Femur (tissue), 1 donor: ENCODE measurements at places on chromosomes 5 and 9.

DNA sequence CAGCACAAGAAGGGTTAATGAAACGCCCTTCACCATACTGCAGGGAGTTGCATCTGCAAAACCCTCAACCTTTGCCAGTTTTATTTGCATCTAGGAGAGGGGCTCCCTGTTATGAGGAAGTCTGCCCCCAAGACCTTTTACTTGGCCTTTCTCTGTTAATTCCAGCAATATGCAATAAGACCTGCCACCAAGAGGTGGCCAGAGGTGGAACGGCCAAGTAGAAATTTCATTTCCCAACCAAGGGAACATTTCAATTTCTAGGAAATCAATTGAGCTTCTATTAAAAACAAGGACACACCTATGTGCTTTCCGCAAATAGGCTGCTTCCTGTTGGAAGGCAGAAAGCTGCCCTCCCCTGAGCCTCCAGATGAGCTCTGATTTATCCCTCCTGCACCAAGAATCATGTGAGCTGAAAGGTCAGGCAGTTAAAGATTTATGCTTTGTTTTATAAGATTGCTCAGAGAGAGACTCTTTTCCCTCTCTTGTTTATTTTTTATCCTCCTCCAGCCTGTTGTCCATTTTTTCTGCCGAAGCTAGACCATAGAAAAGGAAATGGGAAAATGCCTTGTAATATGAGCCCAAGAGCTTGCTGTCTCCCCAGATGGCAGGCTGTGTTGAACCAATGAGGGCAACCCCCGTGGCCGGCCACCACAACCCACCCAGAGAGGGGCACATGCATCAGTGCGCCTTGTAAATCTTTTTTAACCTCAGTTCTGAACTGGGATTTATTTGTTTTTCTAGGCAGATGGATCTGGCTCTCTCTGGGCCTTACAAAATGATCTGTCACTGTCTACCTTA lies 572.8 kb downstream of the TLE1 start:
- peak; percentile 43 for DNase-seq

GRCh38 chr5:77560677-77561263 lies 68.7 kb upstream of the WDR41 start:
- DNase-seq: no peak

GRCh38 chr5:135064235-135064570 lies 30.2 kb upstream of the PITX1 start:
- no peak for DNase-seq

- DNase-seq: no peak
Measured at GRCh38 chr5:115184770-115185169, 15.1 kb upstream of the TRIM36 start.

- DNase-seq: peak; percentile 76
Measured at GRCh38 chr9:72362680-72363139, 2.3 kb downstream of the ZFAND5 start.

DNA sequence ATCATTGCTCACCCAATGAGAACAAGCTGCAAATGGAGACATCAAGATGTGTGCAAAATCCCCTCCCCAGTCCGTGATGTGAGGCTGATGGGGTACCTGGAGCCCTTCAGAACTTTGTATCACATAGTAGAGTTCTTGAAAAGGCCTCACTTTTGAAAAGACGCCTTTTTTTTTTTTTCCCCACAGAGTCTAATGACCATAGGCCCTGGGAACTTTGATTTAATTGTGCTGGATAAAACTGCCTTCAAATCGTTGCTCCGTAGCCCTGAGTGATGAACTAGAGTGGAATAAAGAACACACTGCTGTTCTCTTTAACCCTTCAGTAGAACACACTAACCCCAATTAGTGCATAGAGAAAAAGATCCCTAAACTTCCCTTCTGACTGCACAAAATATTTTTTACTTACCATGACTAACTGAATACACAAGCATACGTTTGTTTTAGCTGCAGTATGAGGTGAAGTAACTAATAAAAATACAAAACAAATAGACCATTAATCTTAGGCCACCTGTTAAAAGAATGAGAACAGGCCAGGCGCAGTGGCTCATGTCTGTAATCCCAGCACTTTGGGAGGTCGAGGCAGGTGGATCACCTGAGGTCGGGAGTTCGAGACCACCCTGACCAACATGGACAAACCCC lies 15.1 kb downstream of the PSAT1 start:
- no peak for DNase-seq

GRCh38 chr5:12125895-12126294 lies 221.6 kb upstream of the CTNND2 start:
- no peak for DNase-seq

GRCh38 chr5:122067390-122067789 lies 10.7 kb downstream of the LOX start:
- no peak for DNase-seq

DNA sequence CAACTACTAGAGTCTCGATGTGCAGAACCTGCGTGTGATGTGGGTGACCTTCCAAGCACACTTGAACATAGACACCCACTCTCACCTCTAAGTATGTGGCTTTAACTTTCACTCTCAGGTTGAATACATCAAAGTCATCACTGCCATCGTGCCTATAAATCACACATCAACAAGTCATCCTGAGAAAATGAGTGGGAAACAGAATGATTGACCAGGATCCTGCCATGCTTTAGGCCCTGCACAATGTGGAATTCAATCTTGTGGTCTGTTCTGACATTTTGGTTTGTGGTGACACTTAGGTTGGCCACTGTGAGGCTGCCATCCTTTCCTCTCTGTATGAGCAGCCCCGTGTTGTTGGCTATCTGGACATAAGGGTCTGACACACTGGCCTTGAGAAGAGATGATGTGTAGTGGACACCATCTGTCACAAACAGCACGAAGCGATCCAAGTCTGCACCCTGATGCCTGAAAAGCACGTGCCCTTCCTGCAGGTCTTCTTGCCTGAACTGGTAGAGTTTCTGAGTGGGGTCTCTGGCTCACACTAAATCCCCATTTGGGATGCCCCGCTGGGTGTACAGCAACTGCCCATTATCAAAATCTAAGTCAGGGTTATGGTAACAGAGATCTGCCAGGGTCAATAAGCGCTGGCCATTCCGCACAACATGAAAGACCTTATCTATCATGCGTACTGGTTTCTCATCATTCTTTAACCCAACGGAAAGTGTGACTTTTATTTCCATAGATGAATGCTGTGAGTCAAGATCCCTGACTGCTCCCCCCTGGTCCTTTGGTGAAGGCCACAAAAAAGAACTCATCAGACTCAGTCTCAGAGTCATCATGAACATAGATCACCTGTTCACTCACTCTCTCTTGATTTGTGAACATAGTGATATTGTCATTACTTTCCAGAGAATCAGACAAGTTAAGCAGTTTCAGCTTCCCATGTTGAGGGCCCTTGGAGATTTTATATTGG lies 116.6 kb downstream of the ESM1 start:
- DNase-seq: no peak

DNA sequence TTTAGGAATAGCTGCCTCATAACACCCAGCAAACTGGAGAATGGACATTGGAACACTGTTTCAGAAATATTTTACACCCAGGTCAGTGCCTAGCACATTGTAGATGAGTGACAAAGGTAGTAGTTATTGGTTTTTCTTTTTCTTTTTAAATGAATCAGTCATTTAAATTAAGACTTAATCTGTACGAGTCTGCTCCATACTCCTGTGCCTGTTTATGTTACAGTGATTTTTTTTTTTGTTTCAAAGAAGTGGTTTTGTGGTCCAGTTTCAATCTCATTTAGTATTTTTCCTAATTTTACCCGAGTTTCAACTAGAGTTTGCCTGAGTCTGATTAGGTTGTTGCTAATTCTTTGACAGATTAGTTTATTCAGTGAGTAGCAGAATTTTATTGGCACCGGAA lies 16.2 kb downstream of the LMNB1 start:
- DNase-seq: no peak

GRCh38 chr5:65734921-65735320 lies 12.9 kb downstream of the NLN start:
- DNase-seq: no peak

GRCh38 chr5:360257-361027 lies 38.9 kb downstream of the AHRR start:
- no peak for DNase-seq

DNA sequence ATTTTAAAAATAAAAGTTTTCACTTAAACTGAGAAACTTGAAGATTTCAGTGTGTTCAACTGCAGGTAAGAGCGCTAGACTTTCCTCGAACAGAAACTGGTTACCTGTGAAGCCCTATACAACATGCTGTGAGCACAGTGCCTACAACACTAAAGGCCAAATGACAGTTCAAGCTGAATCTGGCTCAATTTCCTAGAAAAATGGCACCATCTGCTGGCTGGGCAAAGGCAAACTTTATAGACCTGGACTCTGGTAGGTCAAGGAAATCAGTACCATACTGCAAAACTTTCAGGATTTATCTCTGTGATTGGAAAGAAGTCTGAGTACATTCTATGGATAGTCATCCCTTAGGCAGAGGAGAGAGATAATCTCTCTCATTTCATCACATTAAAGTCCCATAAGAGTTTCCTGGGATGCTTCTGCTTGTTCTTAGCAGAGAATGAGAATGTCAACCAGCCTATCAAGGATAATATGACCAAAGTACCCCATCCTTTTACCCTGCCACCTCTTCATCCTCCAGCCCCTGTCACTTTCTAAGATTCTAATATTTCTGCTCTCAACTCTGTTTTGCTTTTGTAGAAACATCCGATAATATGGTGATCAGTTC lies 31.8 kb upstream of the FOXB2 start:
- no peak for DNase-seq

GRCh38 chr5:15074651-15075050 lies 203.1 kb upstream of the ANKH start:
- DNase-seq: no peak

GRCh38 chr9:1978941-1979340 lies 36.2 kb upstream of the SMARCA2 start:
- peak; percentile 28 for DNase-seq

GRCh38 chr5:175837171-175837699 lies 34.1 kb upstream of the CPLX2 start:
- DNase-seq: no peak

GRCh38 chr5:5314166-5314565 lies 108.3 kb upstream of the ICE1 start:
- DNase-seq: no peak

DNA sequence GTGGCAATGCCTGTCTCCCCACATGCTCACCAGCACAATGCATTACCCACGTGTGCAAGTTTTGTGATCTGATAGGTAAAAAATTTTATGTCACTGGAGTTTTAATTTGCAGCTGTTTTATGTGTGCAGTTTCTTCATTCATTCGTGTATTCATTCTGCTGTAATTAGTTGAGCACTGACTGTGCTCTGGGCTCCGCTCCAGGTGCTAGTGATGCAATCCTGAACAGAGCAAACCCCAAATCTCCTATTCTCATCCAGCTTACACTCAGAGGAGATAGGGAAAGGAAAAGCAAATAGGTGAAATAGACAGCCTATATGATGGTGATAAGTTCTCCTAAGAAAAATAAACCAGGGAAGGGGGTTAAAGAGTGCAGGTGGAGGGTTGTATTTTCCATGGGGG lies 148.4 kb downstream of the TENT4A start:
- no peak for DNase-seq

- DNase-seq: no peak
Measured at GRCh38 chr5:170195961-170196360, 36.8 kb upstream of the C5orf58 start.

DNA sequence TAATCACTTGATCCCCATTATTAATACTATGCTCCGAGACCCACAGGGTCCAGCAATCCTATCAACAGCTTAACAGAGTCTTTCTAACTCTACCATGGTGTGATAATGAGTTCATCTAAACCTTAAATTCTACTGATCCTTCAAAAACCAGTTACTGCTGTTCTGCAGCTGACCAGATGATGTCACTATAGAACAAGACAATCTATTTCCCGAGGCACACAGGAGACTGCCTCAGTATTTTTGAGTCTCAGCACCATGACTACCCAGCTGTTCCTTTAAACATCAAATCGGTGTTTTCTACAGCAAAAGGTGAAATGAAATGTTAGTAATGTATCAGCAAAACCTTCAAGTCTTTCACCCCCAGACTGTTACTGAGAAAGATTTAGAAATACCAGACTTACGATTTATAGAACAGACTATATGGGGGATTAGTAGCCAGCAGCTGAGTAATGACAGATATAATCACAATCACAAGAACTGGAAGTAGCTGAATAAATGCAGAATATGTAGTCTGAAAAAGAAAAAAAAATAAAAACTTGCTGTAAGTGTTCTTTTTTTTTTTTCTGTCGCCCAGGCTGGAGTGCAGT lies 16.9 kb downstream of the DNAJC18 start:
- DNase-seq: peak; percentile 56
